H7 (cell line): ENCODE measurements at places on chromosomes 3 and 15.
A peak's percentile ranks its signal among the peaks of the same experiment; 100 is the strongest.

DNA sequence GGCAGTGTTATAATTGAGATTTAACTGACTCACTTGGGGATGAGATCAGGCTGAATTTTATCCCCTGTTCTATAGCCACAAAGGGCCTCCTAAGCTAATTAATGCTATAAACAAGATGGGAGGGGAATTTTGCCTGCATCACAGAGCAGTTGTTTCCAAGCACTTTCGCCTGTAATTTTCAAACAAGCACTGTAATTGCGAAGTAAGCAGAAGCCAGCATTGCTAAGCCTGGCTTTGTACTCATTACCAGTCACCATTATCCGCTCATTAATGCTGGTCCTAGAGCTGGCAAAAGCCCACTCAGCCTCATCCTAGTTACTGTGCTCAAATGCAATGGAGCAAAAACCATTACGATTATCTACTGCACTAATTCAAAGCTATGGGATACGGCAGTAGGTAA lies 356.6 kb upstream of the UBE2E2 start:
- DNase-seq = no peak

DNA sequence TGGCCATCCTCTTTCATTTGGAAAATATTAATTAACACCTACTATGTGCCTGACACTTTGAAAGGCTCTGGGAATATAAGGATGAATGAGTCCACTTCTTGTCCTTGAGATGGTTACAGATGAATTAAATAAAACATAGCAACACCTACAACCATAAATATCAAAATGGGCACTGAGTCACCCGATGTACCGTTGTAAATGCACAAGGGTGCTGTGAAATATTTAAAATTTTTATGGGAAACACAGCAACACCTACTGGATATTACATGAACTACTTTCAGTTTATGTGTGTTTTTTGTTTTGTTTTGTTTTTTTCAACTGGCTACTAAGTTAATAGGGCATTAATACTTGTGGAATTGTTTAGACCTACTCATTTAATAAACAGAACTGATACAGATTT lies 239.0 kb upstream of the NAALADL2 start:
- DNase-seq = no peak

DNA sequence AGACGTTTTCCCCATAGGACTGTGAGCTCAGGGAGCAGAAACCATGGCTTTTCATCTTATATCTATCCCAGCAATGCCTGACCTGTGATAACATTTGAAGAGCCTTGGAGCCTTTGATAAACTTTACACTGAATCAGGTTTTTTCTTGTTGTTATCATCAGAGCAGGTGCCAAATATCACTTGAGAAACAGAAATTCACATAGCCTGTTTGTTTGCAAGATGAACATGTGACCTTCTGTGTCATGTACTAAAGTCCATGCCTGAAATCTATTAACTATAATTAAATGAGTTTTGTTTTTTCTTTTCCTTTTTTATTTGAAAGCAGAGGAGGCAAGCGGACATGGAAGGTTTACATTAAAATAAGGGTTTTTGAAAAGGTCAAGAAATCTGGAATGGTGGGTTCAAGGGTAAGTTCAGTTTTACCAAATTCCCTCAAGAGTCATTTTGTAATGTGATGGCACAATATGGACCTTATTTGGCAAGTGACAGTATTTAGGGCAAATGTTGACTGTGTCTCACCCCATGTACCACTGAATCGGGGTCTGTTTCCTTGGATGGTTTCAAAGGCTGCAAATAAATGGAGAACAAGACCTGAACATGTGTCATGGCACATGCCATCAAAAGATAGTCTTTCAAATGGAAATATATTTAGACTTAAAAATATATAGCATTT lies 90.7 kb downstream of the NEK10 start:
- no peak for DNase-seq

- no peak for DNase-seq
Measured at GRCh38 chr15:91908391-91908790, 54.9 kb downstream of the SLCO3A1 start.

DNA sequence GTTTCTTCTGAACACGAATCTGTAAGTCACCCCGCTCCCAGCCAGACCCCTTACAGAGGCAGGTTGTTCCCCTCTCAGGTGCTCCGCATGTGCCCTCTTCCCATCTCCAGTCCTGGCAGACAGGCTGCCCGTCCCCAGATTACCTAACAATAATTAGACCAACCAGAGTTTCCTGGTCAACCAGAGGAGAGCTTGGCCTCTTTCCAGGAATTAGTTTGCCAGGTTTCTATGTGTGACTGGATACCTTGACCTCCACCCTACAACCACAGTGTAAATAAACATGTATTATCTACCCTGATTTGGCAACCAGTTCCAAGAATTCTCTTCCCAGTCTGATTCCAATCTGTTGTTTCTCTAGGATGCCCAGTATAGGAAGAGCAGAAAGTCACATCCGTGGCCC lies 178.0 kb upstream of the UMPS start:
- no peak for DNase-seq

DNA sequence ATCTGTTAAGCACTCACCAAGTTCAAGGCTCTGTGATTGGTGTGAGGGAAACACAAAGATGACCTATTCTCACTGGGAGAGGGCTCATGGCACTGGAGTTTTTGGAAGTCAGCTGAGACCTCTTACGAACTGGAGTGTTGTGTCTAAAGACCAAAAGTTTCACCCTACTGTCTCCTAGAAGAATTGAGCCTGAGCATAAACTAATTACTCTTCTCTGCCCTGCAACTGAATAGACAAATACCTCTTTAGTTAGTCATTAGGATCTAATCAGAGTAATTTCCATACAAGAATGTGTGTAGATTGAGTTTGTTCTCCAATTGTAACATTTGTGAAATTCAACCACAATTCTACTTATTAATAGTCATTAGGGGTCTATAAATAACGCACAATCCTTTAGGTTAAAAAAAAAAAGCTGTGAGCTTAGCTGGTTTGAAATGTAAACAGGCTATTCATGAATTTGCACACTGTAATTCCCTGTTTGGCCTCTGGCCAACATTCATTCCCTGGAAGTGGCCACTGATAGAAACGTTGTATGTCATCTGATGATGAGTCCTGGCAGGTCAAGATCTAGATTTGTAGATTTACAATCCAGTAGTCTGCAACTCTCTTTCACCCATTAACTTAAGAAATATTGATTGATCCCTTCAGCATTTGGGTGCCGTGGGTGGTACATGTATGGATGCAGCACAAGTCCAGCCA lies 76.8 kb upstream of the SOX14 start:
- no peak for DNase-seq

- DNase-seq = peak; percentile 42
Measured at GRCh38 chr15:89034305-89034704, 54.0 kb upstream of the ABHD2 start.

- no peak for DNase-seq
Measured at GRCh38 chr3:123805504-123805903, 78.6 kb downstream of the MYLK start.

GRCh38 chr15:58407778-58408177 lies 24.0 kb upstream of the LIPC start:
- no peak for DNase-seq

DNA sequence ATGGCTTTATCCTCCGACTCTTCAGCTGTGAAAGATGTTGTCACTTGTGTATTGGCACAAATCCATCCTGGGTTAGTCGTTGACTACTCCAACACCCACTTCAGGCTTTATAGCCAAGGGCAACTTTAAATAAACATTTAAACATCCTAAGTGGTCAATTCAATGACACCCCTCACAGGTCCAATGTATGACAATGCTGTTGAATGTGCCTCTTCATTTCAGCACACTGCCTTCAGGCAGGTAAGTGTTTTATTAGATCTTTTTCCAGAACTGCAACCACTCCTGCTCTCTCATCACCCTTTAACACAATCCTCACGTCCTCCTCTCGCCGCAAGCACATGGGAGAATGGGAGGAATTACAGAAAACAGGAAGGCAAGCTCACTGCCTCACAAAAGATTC lies 30.3 kb downstream of the IL12A start:
- DNase-seq = no peak

DNA sequence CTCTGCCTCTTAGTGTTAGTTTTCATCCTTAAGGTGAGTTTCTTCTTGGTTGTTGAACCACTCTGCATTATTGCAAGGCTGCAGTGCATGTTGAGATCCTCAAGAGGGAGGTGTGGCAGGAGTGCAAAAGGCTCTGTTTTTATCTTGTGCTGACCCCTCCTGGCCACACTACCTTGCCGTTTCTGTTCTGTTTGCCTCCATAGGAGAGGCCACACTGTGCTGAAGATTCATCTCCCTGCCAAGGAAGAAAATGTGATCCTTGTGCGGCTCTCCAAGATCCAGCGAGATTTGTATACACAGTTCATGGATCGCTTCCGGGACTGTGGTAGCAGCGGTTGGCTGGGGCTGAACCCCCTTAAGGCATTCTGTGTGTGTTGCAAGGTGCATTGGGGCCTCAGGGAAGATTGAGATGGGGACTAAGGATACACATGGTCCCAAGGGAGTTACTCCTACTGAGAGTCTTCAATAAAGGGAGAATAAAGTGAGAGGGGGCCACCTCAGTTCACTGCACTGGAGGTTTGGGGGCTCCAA lies 33.0 kb upstream of the TEX264 start:
- DNase-seq = peak; percentile 78

- no peak for DNase-seq
Measured at GRCh38 chr3:49792371-49793150, 6.2 kb upstream of the IP6K1 start.

DNA sequence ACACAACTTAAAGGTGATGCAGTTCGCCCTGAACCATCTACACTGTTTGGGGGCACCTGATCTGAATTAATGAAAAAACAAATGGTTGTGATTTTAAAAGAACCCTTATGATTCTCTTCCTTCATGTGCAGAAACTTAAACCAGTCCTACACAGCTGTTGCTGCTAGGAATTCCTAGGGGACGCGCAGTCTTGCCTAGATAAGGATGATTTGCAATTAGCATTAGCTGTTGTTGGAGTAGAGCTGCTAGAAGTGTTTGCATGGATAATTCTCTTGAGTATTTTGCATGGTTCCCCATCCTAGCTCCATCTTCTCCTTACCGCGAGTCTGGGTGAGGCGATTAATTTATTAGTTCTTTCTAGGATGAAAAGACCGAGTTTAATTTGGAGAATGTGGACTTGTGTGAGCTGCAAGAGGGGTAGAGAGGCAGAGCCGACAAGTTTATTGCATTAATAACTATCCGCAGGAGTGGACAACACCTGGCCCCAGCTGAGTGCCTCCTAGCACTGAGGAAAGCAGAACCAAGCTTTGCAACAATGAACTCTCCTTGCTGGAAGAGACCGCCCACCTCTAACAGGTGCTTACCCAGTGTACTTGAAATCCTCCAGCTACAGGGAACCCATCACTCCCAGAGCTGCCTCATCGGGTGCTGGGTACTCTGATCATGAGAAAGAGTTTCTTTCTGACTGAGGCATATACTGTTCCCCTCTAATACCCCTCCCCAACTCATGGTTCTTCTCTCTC lies 75.0 kb upstream of the WNT7A start:
- DNase-seq = no peak

DNA sequence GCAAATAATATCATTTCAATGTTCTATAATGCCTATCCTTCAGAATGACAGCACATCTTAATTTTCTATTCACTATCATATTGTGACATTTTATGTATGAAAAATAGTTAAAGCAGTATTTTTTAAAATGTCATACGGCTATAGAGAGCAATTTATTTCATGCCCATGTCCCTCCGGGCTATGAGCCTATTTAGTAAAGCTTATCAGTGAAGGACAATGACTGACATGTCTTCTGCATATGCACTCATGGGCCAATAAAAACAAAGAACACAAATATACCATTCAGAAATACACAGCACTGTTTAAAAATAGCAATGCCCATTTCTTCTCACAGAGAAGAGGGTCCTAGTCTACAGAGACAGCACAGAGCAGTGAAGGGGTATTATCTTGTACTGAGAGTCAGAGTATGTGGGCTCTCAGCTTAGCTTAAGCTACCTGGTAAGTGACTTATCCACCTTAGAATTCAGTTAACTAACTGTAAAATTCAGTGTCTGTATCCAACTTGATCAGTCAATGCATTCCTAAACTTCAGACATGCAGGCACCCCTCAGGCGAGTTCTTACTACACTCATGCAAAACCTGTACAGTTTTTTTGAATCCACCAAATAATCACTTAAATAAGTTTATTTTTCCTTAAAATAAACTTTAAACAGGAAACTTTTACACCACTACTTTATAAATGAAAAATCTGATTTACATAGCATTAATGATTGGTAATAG lies 9.0 kb downstream of the GOLIM4 start:
- DNase-seq = no peak

DNA sequence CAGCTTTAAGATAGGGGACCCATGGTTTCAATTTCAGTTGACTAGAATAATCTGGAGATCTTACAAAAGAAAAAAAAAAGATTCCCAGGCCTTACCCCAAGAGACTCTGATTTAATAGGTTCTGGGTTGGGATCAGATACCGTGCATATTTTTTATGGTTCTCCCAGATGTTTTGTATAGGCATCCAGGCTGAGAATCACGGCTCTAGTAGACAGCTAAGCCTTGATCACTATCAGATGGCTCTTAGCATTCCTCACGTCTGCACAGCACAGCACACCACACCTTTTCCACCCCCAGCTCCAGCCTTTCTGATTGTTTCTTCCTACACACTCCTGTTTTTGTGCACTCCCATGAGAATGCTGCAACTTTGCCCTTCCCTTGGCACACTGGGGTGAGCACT lies 40.8 kb downstream of the TMEM45A start:
- no peak for DNase-seq

- DNase-seq = peak; percentile 30
Measured at GRCh38 chr3:53257465-53257864, 1.6 kb upstream of the TKT start.

DNA sequence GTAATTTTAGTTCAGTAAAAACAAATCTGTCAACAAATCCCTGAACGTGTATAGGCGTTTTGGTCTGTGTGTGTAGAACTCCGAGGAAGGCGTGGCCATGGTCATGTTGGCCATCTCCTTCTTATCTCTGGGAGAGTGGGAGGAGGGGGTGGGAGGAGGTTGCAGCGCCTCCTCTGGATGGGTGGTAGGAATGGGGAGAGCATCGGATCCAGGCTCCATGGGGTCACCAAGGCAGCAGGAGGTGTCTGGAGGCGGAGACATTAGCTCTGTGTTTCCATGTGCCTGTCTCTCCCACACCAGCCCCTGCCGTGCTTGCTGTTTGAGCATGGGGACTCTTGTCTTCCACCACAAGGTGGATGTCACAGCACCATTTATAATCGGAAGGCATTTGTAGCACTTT lies 34.5 kb upstream of the TRPM1 start:
- DNase-seq = peak; percentile 79
